ENCODE measurements at places on chromosomes 3 and 15.

DNA sequence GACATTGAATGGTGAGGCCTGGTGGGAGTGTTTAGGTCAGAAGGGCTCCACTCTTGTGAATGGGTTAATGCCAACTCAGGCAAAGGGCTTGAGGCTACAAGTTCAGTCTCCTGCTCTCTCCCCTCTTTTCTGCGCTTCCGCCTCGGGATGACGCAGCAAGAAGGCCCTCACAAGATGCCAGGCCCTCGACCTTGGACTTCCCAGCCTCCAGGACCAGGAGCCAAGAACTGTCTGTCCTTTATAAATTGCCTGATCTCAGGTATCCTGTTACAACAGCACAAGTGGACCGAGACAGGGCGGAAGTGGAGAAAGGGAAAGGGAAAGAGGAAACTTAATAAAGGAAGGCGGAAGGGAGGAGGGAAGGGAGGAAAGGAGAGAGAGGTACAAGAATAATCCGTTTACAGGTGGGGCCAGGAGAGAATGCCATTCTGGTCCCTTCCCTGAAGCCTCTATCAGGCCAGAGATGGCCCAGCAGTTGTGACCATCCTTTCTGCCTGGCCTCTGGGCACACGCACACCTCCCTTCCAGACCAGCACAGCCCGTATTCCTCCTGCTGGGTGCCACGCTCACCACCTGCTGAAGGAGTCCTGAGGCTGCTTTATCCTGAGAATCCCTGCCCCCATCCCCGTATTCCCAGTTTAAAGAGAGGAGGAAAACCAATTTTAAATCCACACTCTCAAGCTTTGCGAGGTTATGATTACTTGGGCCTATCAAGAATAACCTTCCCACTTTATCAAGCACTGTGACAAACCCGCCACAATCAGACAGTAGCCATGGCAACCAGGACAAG, 64.2 kb downstream of the OXNAD1 start:
- peak; percentile 21 for DNase-seq

GRCh38 chr3:120033596-120033995, 60.7 kb downstream of the GSK3B start:
- DNase-seq: no peak

- DNase-seq: no peak
Observed at GRCh38 chr3:66463054-66463631, 37.7 kb downstream of the LRIG1 start.

DNA sequence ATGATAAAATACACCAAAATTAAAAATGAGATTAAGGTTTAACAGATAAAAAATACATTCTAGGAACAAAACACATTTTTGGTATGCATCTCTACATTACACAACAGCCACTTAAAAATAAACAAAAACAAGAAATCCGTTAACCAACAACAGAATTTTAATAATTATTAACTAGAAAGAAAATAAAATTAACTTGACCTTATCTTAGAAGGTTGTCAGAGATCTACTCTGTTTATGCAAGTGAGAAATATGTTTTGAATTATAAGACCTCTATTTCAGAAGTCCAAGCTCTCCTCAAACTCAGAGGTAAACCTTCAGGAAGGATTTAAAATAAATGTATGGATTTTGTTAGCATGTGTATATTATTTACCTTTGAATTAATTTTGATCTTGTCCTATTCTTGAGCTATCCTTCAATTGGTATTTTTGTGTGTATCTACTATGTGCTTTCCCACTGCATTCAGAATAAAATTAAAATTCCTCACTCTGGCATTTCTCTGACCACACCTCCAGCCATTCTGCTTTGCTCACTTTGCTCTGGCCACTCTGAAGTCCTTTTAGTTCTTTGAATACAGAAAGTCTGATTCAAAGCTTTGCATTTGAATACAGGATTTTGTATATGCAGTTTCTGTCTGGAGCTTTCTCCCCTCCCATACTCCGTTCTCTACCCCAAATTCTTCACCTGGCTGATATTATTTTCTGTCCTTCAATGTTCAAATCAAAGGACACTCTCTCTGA, 352.0 kb downstream of the ZBTB20 start:
- no peak for DNase-seq

DNA sequence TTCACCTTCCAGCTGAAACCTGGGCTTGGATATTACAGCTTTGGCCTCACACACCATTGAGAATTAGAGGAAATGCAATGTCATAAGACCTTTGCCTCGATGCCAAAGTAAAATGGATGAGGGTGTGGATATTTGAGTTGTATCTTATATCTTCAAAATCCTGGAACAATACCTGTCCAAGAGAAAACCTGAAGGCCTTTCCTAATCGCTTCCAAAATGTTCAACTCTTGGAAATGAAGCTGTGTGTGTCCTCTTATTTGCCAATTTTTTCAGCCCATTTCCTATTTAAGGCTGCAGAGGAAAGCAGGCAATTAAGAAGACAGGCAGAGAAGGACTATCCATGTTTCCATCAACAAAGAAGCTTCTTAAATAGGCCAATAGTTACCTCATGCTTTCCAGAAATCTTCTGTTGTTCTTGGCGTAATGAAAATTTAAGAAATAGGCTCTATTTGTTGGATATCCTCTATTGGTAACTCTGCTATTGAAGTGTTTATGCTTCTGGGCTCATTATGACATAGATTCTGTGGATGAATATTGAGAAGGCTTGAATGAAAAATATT, 99.5 kb upstream of the ZBTB20 start:
- no peak for DNase-seq

- no peak for DNase-seq
Observed at GRCh38 chr3:140630366-140630765, 47.5 kb upstream of the TRIM42 start.

GRCh38 chr3:69871251-69871650, 128.3 kb upstream of the SAMMSON start:
- DNase-seq: no peak

Data from common myeloid progenitor, CD34-positive (primary cell).